T1000 (cell line): ENCODE measurements at places on chromosomes 11 and 22.

GRCh38 chr11:27218421-27219038 is 144.5 kb downstream of the CCDC34 start:
- peak; percentile 52 for DNase-seq

GRCh38 chr11:85076535-85077330 is 550.4 kb downstream of the DLG2 start:
- DNase-seq: no peak

- DNase-seq: no peak
These were observed 51.0 kb upstream of the PICALM start for GRCh38 chr11:86119906-86120305.

- DNase-seq: no peak
These were observed 20.7 kb upstream of the DKK3 start for GRCh38 chr11:12029119-12029518.

- DNase-seq: no peak
These were observed 40.1 kb downstream of the CSRP3 start for GRCh38 chr11:19161651-19162050.

- DNase-seq: no peak
These were observed 46.2 kb downstream of the CSNK2A3 start for GRCh38 chr11:11306855-11307254.

- no peak for DNase-seq
These were observed 32.9 kb downstream of the PPM1F start for GRCh38 chr22:21919526-21920307.

DNA sequence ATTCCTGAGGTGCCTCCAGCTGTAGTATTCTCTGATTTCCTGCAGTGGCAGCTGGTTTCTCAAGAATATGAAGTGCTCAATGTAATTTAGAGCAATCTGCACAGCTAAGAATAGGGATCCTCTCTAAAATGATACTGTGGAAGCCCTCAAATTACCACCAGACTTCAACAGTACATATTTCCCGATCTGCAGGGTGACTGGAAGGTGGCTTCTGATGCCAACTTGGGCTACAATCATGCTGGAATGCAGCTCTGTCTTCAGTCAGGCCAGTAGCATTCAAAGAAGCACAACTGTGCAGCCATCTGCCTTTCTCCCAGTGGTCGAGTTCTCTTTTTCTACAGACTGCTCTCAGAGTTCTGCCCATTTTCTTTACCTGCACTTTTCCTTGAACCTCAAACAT is 55.5 kb upstream of the CD5 start:
- DNase-seq: no peak

DNA sequence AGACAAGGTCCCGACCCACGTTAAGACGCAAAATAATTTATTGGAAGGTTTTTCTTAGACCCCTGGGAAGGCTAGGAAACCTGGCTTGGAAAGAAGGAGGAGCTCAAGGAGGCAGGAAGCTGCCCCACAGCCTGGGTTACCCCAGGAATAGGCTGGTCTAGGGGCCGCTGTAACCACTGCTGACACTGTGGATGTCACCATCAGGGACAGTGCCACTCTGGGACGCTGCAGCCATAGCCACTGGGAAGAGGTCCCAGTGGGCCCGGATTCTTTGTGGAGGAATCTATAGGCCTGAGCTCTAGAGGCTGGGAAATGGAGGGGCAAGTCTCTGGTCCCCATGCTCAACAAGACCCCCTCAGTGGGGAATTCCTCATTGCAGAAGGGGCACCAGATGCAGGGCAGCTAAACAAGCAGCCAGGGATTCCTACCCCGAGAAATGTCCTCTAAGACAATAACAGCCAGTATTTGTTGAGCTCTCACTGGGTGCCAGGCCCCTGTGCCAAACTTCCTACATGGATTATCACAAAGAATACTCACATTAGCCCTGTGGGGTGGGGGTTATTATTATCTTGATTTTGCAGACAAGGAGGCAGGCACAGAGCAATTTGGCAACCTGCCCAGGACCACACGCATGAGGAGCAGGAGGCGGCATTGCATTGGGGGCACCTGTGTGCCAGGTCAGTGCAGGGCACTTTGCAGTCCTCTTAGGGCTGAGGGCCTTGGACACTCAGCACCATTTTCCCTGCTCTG is 19.5 kb upstream of the CHKA start:
- DNase-seq: no peak

DNA sequence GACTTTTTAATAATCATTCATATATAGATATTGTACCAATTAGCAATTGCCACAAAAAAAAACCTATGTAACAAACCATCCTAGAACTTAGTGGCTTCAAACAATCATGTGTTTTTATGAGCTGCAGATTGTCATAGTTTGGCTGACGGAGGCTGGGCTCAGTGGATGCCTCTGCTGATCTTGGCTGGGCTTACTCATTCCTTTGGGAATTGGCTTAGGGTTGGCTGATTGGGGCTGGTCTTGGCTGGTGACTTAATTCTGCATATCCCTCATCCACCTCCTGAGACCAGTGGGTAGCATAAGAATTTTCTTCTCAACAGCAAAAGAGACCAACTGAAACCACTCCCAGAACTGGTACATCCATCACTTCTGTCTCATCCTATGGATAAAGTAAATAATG is 57.9 kb upstream of the PHF21B start:
- DNase-seq: no peak

DNA sequence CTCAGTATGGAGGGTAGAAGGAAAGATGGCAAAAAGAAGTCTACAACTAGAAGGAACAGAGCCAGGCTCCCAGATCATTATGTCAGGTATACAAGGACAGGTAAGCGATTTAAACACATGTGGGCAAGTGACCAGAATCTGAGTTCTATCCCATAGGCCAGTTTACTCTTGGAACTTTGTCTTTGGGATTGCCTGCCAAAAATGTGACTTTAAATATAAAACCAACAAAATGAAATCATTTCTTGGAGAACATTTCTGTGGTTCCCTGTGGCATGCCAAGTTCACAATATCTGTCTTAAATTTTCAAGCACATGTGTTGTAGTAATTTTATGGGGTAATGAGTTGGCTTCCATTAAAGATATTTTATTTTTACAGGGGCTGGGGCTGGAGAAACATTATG is 141.0 kb downstream of the SLC17A6 start:
- DNase-seq: no peak

GRCh38 chr22:49574881-49575702 is 252.6 kb downstream of the BRD1 start:
- DNase-seq: no peak

- DNase-seq: no peak
These were observed 64.2 kb upstream of the RASSF10 start for GRCh38 chr11:12944889-12945288.
